ENCODE measurements at places on chromosomes 12 and 14.

DNA sequence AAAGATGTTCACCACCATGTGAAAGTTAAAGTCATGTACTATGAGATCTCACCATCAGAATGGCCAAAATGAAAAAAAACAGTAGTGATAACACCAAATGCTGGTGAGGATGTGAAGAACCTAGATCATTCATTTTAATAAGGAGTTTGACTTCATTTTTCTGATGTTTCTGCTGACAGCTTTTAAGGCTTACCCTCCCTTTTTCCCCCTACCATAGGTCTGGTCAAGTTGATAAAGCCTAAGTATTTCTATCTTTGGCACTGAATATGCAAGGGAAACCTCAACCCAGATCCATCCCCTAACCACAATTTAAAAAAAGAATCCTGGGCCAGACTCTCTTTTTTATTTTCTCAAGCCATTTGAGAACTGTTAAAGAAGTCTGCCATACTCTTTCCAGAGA, 689.6 kb upstream of the FOXG1 start:
- DNase-seq = no peak

DNA sequence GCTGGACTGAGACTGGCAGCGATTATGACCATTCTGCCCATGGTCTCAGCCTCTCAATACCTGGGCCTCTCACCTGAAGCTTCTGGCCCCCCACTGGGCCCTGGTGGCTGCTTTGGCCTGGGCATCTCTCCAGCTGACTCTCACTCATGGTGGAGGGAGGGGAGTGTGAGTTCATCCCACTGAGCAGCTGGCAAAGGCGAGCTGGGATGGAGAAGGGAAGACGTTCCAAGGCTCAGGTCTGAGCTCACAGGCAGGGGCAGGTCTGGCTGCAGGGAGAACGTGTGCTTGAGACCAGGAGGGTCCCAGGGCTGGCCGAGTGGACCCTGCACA, 103.5 kb downstream of the TMEM121 start:
- DNase-seq = no peak

DNA sequence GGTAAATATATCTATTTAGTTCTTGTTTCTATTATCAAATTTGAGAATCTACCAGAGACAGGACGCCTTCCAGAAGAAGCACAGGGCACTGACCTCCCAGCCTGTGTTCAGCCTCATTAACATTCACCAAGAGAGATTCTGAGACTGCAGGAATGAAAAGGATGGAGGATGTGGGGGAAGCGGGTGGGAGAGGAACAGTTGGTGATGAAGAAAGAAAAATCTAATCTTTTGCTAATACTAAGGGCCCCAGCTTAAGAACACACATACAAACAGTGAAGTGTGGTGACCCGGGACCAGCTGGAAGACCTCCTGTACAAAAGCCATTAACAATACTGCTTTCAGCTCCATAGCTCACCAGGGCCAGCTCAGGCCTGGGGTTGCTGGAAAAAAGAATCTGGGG, 160.5 kb downstream of the NUAK1 start:
- DNase-seq = no peak

DNA sequence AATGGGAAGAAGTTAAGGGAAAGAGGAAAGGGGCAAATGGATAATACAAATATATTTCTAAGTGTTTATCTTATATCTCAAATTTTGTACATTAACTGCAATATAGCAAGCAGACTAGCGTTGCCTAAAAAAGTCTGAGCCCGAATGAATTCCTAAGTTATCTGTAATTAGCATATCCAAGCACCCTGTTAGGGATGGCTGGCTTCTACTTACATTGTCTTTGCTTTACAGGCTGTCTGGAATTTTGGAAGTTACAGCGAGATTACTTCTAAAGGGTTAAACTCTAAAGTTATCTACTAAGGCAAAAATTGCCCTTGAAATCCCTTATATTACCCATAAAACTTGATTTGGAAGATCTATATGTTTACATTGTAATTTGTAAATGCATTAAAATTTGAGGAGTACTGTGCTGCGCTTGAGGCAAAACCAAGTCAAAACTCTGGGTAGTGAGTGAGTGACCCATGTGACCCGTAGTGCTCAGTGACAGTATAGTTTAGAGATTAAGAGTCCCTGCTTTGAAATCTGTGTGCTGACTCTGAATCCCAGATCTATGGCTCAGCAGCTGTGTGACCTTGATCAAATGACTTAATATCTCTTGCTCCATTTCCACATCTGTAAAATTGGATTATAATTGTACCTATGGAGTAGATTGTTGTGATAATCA, 17.3 kb upstream of the LIN7A start:
- DNase-seq = no peak

DNA sequence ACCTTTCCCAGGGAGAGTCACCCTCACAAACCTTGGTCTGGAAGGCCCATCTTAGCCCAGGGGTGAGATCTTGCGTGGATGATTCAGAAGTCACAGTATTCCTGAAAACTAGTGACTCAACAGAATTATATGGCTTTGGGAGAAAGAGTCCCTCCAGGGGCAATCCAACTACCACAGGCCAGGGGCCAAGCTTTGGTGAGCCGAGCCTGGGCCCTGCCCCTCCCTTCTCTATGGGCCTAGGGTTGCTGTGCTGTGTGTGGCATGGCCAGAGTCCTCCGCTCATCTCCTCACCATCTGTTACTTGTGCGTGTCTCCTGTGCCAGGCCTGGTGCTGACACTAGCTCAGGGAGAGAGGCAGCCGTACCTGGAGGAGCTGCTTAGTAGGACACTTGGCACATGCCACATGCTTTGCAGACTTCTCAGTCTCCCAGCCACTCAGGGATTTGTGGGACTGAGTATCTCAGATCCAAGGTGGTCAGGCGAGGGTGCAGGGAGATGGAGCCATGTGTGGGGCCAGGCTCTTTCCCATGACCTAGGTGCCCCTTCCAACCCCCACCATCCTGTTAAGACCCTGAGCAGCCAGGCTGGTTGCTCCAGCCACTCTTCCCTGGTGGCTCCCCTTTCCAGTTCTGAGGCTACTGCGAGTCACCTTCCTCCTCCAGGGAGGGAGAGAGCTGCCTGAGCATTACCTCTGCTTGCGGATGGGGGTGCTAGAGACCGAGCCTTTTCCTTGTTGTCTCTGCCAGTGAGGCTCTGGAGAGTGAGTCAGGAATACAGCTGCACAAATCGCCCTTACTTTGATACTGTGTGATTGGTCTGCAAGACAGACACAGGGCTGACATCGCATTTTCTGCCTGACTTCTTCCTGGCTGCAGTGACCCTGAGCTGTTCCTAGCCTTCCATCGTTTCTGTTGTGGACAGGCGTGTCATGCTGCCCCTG, 94.1 kb downstream of the SLC25A47 start:
- peak; percentile 79 for DNase-seq

DNA sequence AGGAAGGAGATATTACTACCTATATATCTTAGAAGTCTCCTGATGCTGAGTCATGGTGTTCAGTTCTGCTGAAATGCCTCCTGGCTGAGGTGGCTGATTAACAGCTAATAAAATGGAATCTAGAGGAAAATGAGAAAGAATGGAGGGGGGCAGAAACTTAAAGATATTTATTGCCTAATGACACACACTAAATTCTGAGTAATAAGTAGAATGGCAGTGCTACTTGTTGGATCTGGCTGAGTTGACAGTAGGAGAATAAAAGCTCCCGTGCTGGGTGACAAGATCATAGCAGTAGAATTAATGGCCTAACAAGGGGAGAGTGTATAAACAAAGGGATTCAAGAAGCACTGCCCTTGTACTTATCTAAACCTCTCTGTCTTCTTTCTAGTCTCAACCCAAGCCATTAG, 137.5 kb downstream of the CNTN1 start:
- peak; percentile 31 for DNase-seq

GRCh38 chr12:107400686-107401447, 284.7 kb upstream of the PWP1 start:
- DNase-seq = no peak

GRCh38 chr12:24244231-24244630, 294.8 kb upstream of the SOX5 start:
- DNase-seq = no peak

- DNase-seq = no peak
Observed at GRCh38 chr12:47945341-47945728, 18.1 kb upstream of the TMEM106C start.

GRCh38 chr14:54490445-54491175, 1.8 kb upstream of the GMFB start:
- DNase-seq = peak; percentile 25

GRCh38 chr14:65073605-65074201, 28.6 kb downstream of the MAX start:
- DNase-seq = peak; percentile 67

- peak; percentile 12 for DNase-seq
Observed at GRCh38 chr14:59565087-59565486, 11.5 kb downstream of the CCDC175 start.

DNA sequence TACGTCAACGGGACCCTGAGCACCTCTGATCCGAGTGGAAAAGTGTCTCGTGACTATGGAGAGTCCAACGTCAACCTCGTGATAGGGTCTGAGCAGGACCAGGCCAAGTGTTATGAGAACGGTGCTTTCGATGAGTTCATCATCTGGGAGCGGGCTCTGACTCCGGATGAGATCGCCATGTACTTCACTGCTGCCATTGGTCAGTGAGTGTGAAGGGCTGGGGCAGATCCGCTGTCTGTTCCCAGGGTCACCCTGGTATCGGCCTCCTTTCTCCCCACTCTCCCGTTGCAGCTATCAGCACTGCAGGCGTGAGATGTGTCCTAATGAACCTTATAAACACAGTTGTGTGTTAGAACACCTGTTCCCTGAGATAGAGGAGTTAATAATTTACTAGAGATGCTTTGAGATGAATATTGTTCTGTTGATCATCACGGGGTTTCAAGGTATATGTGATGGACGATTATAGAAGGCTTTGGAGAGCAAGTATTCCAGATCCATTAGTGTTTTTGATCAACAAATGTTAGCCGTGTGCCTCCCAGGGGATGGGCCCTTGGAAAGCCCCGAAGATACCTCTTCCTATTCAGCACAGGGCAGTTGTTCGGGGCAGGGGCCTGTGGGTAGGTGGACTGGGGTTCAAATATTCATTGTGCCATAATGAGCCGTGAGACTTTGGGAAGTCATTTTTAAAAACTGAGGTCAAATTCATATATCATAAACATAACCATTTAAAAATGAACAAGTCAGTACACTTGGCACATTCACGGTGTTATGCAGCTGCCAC, 33.6 kb downstream of the ADGRD1 start:
- no peak for DNase-seq

- no peak for DNase-seq
Observed at GRCh38 chr14:20557212-20557542, 3.7 kb downstream of the RNASE9 start.

DNA sequence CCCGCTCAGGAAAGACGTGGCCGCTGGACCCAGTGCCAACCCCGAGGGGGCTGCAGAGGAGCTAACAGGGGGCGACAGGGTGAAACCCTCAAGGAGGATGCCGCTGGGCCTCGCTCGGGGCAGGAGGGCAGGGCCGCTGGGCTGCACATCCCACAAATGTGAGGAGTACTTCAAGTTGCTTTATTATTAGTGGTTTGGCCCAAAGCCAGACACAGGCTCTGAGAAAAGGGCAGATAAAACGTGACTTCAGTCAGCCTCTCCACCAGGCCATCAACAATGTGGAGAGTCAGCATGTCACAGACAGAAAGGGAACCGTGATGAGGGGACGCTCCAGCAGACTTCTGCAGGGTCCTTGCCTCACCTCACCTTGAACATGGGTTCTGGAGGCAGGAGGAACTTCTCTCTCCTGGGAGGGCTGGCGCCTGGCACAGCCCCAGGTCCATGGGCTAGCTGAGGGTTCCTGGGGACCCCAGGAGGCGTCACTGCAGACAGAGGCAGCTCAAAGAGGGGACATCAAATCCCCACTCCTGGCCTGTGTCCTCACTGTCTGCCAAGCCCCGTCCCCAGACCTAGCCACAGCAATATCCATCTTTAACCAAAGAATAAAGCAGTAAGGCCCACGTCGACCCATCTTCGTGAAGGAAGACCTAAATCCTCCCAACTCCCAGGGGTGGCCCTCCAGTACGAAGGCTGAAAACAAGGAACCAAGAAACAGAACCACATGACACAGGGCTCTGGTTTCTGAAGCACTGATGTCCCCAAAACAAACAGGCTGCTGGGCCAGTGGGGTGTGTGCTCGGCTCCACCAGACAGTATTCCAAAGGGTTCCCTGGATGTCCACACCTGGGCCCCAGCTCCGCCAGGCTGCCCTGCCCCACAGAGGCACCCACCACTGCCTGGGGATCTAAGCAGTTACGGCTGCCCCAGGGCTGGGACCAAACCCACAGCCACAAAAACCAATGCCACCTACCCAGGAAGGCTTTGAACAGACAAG, 35.1 kb downstream of the CCDC85C start:
- no peak for DNase-seq

- DNase-seq = no peak
Observed at GRCh38 chr12:106915635-106916026, 40.1 kb upstream of the TMEM263 start.

DNA sequence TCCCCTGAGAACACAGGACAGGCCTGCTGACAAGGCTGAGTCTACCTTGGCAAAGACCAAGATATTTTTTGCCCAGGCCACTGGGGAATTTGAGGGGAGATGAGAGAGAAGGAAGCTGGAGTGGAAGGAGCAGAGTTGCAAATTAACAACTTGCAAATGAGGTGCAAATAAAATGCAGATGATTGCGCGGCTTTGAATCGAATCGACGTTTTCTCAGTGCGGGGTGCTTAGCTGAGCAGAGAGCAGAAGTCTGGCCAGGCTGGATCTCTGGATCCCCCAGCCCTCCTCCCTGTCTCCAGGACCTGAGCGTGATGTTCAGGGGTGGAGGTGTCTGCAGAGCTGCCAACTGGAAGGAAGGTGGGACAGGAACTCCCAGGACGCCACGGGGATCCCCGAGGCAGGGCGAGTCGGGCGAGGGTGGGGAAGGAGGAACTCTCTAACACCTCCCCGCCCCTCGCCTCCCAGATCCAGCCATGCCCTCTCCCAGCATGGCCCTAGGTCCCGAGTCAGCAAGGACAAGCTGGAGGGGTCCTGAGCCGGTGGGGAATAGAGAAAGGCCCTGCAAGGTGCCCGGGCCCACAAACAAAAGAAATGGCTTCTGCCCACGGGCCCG, 527 bp upstream of the CARMIL3 start:
- DNase-seq = peak; percentile 3

DNA sequence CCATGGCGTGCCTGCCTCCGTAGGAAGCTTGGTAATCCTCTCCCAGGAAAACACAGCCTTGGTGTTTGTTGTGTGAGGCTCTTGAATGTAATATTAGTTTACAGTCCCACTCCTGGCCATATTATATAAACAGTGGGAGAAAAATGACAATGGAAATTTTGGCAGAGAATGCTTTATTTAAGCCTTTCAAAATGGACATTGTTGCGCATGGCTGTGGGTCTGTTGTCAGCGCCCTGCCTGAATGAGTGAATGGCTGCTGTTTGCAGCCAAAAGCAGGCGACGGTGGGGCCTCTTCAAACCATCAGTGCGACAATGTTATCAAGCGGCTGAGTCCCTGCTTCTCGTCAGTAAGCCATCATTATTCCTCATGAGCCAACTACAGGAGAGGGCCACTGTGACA, 201.8 kb upstream of the RMST start:
- no peak for DNase-seq

DNA sequence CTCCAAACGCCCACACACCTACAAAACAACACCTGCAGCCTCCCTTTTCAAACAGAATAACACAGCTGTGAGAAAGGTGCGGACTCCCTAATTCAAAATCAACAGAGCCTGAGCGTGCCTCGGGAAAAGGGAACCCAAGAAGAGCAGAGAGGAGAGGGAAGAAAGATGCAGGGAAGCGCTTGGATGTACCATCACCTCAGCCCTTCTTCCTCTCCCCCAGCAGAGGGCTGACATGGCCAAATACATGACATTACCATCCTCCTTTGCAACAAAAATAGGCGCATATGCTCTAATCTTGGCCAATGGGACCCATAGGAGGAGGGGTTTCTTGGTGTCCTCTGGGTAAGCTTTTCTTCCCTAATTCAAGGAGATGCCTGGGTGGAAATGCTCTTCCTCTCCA, 78.0 kb downstream of the CPSF2 start:
- DNase-seq = no peak

Measured in HT-29 (cell line).